ENCODE measurements at places on chromosomes 2 and 18.

GRCh38 chr2:187313831-187314230, 134.2 kb downstream of the CALCRL start:
- no peak for DNase-seq

- no peak for DNase-seq
Observed at GRCh38 chr2:116669782-116670181, 1144.7 kb upstream of the DDX18 start.

GRCh38 chr2:14626873-14627272, 5.6 kb upstream of the LRATD1 start:
- no peak for DNase-seq

DNA sequence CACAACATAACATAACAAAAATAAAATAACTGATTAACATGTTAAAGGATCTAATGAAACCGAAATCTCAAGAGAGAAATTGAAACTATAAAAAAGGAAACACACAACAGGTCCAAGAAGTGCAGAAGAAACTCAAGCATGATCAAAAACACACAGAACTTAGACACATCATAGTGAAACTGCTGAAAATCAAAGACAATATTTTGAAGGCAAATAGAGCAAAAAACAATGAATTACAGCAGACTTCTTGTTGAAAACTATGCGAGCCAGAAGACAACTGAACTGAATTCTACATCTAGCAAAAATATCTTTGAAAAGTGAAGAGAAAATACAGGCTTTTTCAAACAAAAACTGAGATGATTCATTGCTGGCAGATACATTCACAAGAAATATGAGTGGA, 61.3 kb downstream of the UGP2 start:
- no peak for DNase-seq

DNA sequence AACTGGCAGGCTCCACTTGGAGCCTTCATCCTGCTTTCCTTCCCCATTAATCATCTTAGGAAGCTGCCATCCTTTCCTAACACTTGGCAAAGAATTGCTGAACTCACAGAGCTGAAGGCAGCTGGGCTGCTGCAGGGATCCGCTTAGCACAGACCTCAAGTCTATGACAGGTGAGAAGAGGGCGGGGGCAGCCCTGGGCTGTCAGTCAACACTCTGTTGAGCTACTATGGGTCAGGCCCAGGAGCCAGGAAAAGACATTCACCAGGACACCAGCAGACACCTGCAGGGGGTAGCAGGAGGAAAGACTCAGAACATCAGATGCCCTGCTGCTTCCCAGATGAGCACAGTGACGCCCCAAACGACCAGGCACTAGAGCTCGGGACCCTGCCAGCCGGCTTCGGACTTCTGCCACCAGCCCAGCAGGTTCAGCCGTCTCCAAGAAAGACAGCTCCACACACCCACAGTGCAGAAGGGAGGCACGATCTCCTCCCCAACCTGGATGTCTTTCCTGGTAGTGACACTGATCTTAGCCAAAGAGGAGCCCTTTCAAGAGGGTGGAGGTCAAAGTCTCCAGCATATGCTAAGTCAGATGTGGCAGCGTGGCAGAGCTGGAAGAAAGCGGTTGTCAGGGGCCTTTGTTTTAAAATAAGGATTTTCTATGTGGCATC, 55.2 kb downstream of the SNORC start:
- DNase-seq: no peak

DNA sequence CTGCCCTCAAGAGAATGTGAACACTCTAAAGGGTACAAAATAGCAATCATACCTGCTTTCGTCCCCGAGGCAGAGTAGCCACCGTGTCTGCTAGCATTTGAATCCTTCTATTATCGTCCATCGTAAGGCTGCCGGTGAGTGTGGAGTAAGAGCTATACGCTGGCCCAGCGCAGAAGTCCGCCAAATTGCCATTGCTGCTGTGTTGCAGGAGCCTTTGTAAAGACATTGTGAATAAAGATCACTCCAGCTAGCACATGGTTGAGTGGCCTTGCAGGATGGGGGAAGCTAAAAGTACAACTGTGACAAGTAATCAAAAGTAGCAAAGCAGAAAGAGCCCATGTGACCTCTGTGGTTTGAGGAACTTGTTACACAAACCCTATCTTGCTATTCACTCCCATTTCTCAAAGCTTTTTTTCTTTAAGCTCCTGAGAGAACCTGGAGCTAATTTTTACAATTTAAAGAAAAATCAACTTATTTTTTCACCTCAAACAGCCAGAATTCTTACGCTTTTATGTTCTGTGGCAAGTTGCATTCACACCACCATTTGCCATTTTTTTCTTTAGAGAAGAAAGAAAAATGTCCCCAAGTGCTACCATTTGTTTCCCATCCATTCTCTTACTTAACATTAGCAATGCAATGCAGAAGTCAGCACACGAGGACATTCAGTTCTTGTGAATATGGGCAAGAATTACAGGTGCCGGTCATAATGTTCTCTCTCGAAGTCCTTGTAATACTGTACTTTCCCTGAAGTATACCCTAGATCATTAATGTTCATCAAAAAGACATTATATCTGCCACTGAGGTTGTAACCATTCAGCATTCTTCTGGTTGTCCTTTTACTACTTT, at the start of gene CYTIP:
Gene CYTIP, minus strand, starts transcription at position 295 of the 846 bp plus-strand sequence. Its CDS starts 69 bp downstream, at position 226.
- no peak for DNase-seq
